ENCODE measurements at places on chromosomes 2 and 18.
A peak's percentile ranks its signal among the peaks of the same experiment; 100 is the strongest.

GRCh38 chr18:54209471-54210180 lies 14.8 kb downstream of the MBD2 start:
- peak overlapping the region; percentile 79 for H3K27ac ChIP-seq
- peaks cover 13% of the 10 kb centered on the region for H3K36me3 ChIP-seq
- H3K4me3 ChIP-seq, result no peak overlapping the region

GRCh38 chr2:101733257-101733993 lies 35.9 kb downstream of the MAP4K4 start:
- peaks cover 2% of the 10 kb centered on the region for H3K36me3 ChIP-seq
- no peak overlapping the region for H3K4me3 ChIP-seq
- DNase-seq, result no peak
- peak overlapping the region; percentile 87 for H3K27ac ChIP-seq

DNA sequence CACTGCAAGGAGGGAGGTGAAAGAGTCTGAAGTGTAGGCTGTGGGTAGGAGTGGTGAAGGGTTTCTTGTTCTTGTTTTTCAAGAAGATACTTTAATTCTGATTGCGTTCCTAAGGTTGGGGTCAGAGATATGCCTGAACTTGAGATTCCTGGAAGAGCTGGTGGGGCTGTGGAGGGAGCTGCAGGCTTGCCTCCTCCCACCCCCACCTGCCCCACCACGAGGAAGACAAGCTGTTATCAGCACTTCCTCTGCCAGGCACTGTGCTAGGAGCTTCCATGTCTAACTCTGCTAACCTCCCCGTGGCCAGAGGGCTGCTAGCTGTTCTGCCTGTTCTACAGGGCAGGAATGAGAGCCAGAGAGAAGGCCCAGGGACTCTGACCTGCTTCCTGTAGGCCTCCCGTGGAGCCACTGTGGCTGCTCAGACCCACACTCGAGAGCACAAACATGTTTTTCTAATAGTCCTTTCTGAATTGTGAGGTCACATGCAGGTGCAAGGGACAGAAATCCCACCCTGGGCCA lies 13.7 kb downstream of the ANKRD23 start:
- DNase-seq, result no peak
- H3K36me3 ChIP-seq, result peaks cover 70% of the 10 kb centered on the region
- no peak overlapping the region for H3K27ac ChIP-seq
- no peaks in the 10 kb centered on the region for H3K27me3 ChIP-seq
- no peaks in the 10 kb centered on the region for H3K4me1 ChIP-seq

- H3K4me3 ChIP-seq, result peak overlapping the region; percentile 34
- H3K36me3 ChIP-seq, result peaks cover 11% of the 10 kb centered on the region
- no peaks in the 10 kb centered on the region for H3K27me3 ChIP-seq
- peak overlapping the region; percentile 72 for H3K27ac ChIP-seq
- H3K4me1 ChIP-seq, result peaks cover 81% of the 10 kb centered on the region
These were observed 40.8 kb downstream of the ANKRD44 start for GRCh38 chr2:197269815-197270214.

GRCh38 chr2:226760412-226761194 lies 39.0 kb downstream of the IRS1 start:
- H3K27me3 ChIP-seq, result no peaks in the 10 kb centered on the region
- H3K36me3 ChIP-seq, result no peaks in the 10 kb centered on the region
- H3K4me1 ChIP-seq, result no peaks in the 10 kb centered on the region
- H3K27ac ChIP-seq, result no peak overlapping the region
- no peak overlapping the region for H3K4me3 ChIP-seq

DNA sequence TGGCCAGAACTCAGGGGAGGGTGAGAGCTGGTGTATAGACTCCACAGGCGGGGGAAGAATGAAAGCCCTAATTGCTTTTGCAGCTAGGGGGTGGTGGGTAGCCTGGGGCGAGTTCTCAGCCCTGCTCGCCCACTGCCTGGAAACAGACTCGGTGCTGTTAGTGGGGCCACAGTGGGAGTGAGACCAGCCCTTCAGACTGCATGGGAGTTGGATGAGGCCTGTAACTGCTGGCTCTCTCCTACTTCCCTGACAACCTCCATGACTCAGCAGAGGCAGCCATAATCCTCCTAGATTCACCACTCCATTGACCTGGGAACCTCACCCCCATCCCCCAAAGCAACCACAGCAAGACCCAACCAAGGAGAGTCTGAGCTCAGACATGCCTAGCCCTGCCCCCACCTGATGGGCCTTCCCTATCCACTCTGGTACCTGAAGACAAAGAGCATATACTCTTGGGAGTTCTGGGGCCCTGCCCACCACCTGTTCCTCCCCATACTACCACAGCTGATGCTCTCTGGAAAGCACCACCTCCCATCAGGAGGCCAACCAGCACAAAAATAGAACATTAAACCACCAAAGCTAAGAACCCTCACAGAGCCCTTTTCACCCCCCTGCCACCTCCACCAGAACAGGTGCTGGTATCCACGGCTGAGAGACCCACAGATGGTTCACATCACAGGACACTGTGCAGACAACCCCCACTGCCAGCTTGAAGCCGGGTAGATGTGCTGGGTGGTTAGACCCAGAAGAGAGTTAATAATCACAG lies 226.3 kb downstream of the EIPR1 start:
- H3K27ac ChIP-seq, result no peak overlapping the region
- H3K36me3 ChIP-seq, result no peaks in the 10 kb centered on the region
- H3K27me3 ChIP-seq, result no peaks in the 10 kb centered on the region
- DNase-seq, result no peak
- H3K4me1 ChIP-seq, result no peaks in the 10 kb centered on the region

DNA sequence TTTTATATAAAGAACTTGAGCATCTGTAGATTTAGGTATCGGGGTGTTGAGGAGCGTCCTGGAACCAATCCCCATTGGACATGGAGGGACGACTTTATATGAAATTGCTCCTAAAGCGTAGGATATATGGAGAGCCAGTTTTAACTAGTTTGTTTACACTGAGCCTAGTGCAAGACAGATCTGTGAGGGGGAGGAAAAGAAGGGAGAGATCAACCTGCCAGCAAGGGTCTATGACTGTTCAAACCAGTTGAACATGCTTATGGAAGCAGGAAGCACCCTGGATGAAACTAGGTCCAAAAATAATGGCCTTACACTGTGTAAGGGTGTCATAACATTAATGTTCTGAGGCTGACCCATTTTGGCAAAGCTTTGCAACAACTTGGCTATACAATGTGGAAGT lies 34.0 kb upstream of the SLC40A1 start:
- no peak overlapping the region for H3K27ac ChIP-seq
- H3K4me3 ChIP-seq, result no peak overlapping the region
- H3K36me3 ChIP-seq, result no peaks in the 10 kb centered on the region
- H3K4me1 ChIP-seq, result no peaks in the 10 kb centered on the region
- H3K27me3 ChIP-seq, result no peaks in the 10 kb centered on the region
